ENCODE measurements at places on chromosomes 1 and 21.

DNA sequence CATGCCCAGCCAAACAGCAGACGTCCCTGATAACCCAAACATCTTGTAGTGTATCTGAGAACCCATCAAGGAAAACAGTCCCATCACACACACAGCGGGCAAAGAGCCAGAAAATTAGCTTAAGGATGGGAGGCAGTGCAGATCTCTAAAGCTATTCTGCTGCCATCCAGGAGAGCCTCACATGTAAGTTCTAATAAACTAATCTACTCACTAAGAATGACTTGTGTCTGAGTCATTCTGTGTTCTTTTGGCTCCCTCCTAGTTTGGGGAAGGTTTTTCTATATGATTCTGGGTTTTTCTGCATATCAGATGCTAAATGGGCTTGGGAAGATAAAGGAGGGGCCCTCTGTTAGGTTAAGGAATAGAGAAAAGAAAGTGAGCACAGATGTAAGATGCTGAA is 162.8 kb downstream of the HUNK start:
- no peak for DNase-seq

DNA sequence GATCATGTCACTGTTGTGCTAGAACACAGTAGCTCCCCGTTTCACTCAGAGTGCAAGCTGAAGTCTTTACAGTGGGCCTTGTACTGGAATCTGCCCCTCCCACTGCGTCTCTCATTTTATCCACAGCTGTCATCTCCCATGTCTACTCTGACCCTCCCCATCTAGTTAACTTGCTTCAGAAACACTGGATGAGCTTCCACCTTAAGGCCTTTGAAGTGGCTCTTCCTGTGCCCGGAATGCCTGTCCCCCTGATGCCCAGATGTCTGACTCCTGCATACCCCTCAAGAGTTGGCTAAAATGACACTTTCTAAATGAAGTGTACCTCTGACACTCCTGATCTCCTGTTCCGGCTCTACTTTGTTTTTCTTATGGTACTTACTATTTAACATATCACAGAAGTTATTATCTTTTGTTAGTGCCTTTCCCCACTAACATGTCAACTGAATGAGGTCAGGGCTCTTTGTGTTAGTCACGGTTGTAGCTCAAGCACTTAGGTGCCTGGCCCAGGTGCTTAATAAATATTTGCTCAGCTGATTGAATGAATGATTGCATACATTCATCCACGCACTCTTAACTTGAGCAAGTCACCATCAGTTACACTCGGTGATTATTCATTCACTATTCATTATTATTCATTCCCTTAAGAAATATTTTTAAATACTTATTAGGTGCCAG is 13.3 kb downstream of the ARV1 start:
- DNase-seq: no peak

GRCh38 chr1:156373546-156373945 is 4.5 kb downstream of the RHBG start:
- no peak for DNase-seq

GRCh38 chr21:39022035-39022434 is 161.2 kb downstream of the PSMG1 start:
- no peak for DNase-seq

- no peak for DNase-seq
Observed at GRCh38 chr1:157404063-157404501, 148.2 kb downstream of the FCRL5 start.

DNA sequence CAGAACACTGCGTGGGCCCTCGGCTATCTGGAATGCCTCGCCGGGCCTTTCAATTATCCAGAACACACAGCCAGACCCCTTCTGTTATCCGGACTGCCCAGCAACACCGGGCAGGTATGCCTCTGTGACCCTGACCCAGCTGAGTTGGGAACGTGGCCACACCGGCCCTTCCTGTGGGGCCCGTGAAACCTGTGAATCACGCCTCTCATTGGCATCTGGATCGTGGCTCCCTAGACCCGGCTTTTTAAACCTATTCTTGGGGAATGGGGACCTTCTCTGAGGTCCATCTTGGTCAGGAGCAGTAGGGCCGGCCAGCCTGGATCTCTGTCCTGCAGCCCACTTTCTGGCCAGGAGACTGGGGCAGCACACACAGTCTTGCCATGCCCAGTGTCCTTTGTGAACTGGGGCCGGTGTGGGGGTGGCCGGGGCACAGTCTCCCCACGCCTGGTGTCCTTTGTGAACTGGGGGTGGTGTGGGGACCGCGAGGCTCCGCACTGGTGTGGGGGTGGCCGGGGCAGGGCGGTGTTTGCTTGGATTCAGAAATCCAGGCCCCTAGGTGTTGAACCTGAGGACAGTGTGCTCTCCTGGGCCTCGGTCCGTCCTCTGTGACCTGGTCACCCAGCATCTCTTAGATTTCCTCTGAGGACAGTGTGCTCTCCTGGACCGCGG is 11.1 kb downstream of the COL18A1 start:
- DNase-seq: no peak

DNA sequence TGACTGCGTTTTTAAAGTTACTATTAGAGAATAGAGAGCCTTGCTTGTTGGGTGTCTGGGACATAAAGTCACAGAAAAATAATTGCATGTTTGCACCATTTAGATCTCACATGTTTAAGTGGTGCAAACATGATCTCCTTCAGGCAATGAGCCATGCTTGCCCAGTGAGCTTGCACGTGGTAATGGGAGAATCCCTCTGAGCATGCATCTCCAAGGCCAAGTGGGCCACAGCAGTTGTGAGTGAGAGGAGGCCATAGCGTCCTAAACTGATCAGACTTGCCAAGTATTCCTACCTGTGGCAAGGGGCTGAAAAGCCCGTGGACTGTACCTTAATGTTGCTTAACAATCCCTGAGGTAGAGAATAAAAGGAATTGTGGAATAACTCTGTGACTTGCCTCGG is 158.3 kb downstream of the PLA2G4A start:
- DNase-seq: no peak

GRCh38 chr1:76832521-76832920 is 34.8 kb upstream of the ST6GALNAC5 start:
- DNase-seq: no peak

- peak; percentile 86 for DNase-seq
Observed at GRCh38 chr1:172885971-172886370, 164.8 kb downstream of the TNFSF18 start.

All from fibroblast of mammary gland (primary cell).